ENCODE measurements at places on chromosomes 11 and 22. TPM values are rescaled to one million over a fixed set of nuclear protein-coding genes. Genes with fewer than 3 reads are reported as not detected.

DNA sequence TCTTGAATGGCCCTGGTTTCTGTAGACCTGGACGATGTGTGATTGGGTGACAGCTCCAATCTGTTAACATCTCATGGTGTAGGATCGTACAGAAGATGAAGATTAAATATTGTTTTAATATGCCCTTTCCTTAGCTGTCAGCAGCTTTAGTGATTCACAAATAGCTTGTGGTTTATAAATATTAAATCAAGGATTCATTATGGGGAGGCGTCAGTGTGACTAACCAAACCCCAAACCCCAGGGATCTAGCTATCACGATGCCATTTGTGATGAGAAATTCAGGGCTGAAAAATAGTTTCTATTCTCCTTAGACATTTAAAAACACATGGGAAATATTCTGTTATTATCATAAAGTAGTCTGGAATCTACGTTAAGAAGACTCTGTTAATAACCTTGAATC lies 73.4 kb downstream of the NCAM1 start:
- no peak for DNase-seq

DNA sequence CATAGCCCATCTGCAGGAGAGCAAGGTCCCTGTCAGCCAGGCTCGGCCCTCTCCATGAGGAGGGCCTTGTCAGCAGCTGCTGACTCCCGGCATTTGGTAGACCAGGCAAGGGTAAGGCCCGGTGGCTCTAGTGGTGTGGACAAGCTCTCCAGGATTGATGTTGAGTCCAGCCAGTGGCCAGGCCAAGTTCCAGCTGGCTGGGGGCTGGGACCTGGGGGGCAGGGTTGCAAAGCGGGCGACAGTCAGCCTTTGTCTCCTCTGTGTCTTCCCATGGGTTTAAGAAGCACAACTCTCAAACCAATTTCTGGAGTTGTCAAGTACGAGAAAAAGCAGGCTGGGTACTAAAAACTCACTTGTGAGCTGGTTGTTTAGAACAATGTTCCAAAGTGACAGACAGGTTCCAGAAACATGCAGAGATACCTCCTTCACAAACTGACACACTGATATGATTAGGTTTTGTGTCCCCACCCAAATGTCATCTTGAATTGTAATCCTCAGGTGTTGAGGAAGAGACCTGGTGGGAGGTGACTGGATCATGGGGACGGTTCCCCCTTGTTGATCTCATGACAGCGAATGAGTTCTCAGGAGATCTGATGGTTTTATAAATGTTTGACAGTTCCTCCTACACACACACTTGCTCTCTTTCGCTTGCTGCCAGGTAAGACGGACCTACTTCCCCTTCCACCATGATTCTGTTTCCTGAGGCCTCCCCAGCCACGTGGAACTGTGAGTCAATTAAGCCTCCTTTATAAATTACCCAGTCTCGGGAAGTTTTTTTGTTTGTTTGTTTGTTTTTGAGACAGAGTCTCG lies 52.3 kb upstream of the SERPIND1 start:
- no peak for DNase-seq

GRCh38 chr11:117557361-117557760 lies 229.7 kb downstream of the CEP164 start:
- no peak for DNase-seq

GRCh38 chr11:19740586-19740985 lies 27.9 kb downstream of the NAV2 start:
- DNase-seq, result no peak

DNA sequence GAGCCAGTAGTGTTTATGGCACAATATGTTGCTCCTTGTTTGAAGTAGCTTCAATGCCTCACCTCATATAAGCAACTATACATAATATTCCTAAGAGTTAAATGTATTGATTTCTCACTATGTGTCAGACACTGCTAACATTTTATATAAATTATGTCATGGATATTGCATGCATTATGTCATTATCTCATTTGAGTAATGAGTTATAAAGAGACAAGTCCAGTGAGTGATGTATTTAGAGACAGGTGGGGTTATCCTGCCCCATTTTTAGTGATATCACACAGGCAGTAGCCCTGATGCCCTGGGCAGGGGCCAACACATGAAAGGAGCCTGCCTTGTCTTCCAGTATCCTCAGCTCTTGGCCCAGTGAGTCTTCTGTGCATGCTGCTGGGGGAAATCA lies 247.0 kb upstream of the SESN3 start:
- DNase-seq, result no peak

The CADM1 gene
- 307 TPM for total RNA-seq

The CSKMT gene
- total RNA-seq, result 21.8 TPM

- no peak for DNase-seq
These were observed 1920.0 kb upstream of the RAG2 start for GRCh38 chr11:38517991-38518390.

DNA sequence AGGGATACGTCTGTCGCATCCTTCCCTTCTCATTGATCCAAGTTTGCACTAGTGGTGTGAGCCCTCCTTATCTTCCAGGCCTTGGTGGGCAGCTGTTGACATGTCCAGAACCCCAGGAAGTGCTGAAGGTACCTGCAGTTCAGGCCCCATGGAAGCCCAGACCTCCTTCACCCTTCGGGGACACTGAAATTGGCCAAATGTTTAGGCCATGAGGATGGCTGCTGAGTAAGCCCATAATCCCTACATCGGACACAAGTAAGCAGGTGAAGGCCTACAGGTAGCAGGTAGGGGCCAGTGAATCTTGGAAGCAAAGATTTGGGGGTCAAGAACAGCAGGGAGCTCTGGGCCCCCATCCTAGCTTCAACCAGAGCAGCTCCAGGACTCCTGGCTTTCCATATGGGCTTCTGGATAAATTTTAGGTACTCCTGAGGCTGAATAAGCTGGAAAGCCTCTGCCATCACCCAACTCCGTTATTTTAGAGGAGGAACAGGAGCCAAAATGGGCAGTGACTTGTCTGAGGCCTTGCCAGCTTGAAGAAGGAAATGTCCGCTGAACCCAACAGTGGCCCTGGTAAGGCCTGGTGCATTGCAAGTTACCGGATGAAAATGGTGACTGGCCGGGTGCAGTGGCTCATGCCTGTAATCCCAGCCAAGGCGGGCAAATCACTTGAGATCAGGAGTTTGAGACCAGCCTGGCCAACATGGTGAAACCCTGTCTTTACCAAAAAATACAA lies 45.2 kb downstream of the MORC2 start:
- DNase-seq, result no peak

The OR4X2 gene
- not detected for total RNA-seq

- no peak for DNase-seq
These were observed 39.0 kb downstream of the FAM83F start for GRCh38 chr22:40033586-40034380.

GRCh38 chr22:41951898-41952474 lies at the start of gene SMIM45:
Gene SMIM45, plus strand, starts transcription at chr22:41952150.
- DNase-seq, result no peak

The PHF21B gene
- total RNA-seq, result 0.24 TPM

GRCh38 chr11:7515447-7515886 lies 1.7 kb downstream of the PPFIBP2 start:
- DNase-seq, result no peak

The ARAP1 gene
- 172 TPM for total RNA-seq
